ENCODE measurements at places on chromosomes 11 and 22.

GRCh38 chr11:10050561-10050960 lies 243.5 kb downstream of the SBF2 start:
- DNase-seq = peak; percentile 18

DNA sequence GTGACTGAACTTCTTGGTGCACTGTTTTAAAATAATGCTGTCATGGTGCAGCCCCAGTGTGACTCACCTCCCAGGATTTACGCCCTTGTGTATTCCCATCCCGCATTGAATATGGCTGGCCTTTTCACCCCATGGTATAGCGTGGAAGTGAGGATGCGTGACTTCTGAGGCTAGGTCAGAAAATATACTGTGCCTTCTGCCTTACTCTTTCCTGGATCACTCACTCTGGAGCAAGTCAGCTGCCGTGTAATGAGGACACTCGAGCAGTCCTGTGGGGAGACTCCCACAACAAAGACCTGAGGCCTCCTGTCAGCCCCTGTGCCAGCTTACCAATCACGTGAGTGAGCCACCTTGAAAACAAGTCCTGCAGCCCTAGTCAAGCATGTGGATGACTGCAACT lies 471.9 kb upstream of the KIRREL3 start:
- no peak for DNase-seq

DNA sequence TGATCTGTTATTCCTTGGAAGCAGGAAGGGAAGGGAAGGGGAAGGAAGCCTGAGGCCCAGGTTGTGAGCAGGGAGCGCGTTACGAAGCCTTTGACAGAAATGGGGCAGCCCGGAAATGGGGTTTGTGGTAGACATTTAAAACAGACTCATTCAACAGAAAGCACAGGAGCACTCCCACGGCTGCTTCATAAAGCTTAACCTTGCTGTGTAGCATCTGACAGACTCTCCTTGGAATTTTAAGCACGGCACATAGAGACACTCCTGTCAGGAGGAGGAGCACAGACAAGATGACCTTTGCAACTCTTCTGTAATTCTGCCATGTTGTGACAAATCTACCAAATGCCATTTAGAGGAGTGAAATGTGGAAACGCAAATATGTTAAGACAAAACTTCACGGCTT lies 131.6 kb downstream of the FBXO7 start:
- DNase-seq = no peak

GRCh38 chr11:120676991-120677390 lies 165.4 kb downstream of the GRIK4 start:
- no peak for DNase-seq

DNA sequence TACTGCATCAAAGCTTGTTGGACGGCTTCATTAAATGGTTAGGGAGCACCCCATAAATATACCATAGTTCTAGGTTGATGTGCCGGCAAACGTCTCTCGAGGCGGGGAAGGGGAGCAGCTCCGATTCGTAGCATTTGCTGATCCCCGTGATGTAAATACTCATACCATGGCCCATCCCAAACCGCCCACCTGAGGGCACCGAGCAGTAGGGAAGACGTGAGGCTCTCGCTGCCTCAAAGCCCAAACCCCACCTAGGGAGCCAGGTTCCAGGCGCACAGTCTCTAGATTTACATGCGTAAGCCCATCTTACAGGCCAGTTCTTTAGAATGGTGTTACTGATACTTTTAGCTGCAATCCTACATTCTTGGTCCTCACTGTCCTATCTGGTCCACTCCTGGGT lies 124.0 kb downstream of the FEZ1 start:
- no peak for DNase-seq

DNA sequence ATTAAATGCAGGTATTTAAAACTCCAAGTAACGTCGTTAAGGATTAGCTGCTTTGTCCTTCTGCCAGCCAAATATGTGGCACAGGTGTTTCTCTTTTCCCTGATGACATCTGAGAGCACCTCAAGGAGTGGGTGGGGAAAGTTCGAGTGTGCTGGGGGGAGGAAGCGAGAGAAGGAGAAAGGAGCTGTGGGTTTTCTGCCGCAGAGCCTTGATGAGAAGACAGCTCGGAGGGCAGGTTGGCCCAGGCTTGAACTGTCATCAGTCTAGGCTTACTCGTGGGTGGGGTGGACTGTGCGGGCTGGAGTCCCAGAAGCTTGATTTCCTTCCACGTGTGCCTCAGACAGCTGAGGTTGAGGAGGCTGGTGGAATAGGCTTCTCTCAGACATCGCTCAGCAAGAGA lies 15.2 kb upstream of the SORL1-AS1 start:
- DNase-seq = no peak

- DNase-seq = no peak
These were observed 69.2 kb upstream of the CRYBB3 start for GRCh38 chr22:25130462-25130861.

- DNase-seq = no peak
These were observed 10.3 kb upstream of the CDON start for GRCh38 chr11:126072801-126073594.

DNA sequence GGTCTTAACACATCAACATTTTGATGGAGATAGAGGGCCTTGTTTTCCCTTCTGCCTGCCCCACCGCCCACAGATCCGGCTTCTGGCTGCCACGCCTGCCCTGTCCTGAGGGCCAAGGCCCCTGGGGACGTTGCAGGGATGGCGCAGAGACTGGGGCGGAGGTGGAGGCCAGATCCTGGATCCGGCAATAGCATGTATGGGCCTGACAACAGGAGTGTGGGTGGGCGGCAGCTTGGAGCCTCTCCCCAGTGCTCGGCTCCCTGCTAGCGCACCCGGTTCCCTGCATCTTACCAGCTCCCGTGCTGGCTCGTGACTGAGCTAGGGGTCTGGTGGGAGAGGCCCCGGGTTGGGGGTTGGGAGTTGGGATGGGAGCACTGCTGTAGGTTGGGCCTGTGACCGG lies 95.6 kb downstream of the ZBTB16 start:
- no peak for DNase-seq

- DNase-seq = no peak
These were observed 15.4 kb upstream of the MTNR1B start for GRCh38 chr11:92954003-92954402.

DNA sequence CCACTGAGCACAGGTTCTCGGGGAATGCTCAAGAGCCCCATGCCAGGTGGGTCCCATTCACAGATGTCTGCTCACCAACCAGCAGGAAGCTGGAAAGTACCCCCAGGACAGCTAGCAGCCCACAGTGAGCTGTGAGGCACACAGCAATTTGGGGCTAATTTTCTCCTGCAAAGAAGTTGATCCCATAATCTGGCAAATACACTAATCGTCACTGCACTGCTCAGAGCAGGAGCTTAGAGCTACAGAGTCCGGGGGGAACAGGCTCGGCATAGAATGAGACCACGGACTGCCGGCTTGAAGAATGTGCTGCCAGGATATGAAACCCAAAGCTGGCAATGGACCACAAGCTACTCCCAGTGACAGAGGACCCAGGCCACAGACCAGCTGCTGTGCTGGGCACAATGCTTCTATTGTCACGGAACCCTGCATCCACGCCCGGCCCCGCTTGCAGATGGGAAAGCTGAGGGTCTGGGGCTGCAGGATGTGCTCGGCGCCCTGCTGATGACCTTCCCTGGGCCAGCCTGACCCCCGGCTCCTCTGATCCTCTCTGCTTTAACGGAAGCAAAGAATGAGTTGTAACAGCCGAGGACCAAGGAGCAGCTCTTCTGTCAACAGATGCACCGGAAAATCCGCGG lies 239.7 kb downstream of the CTTN start:
- DNase-seq = no peak

- DNase-seq = no peak
These were observed 98.0 kb downstream of the PDE2A start for GRCh38 chr11:72576243-72576595.

GRCh38 chr11:130614591-130614990 lies 166.1 kb downstream of the ADAMTS15 start:
- DNase-seq = no peak

- peak; percentile 85 for DNase-seq
These were observed 320 bp upstream of the PHLDA2 start for GRCh38 chr11:2929531-2929949.

GRCh38 chr11:118055966-118056365 lies 20.9 kb upstream of the TMPRSS4 start:
- DNase-seq = no peak

- no peak for DNase-seq
These were observed 10.6 kb upstream of the ARAP1 start for GRCh38 chr11:72762641-72763304.

GRCh38 chr11:104534278-104534677 lies 364.0 kb downstream of the CASP12 start:
- DNase-seq = no peak

GRCh38 chr11:103929170-103929903 lies 107.1 kb upstream of the DDI1 start:
- DNase-seq = no peak

- no peak for DNase-seq
These were observed 7.3 kb upstream of the PKNOX2 start for GRCh38 chr11:125157118-125157733.

- DNase-seq = no peak
These were observed 125.0 kb upstream of the NARS2 start for GRCh38 chr11:78699609-78700135.

GRCh38 chr22:32775957-32776356 lies 25.5 kb upstream of the TIMP3 start:
- peak; percentile 22 for DNase-seq

- no peak for DNase-seq
These were observed 2.1 kb upstream of the LRRC32 start for GRCh38 chr11:76672431-76673175.

DNA sequence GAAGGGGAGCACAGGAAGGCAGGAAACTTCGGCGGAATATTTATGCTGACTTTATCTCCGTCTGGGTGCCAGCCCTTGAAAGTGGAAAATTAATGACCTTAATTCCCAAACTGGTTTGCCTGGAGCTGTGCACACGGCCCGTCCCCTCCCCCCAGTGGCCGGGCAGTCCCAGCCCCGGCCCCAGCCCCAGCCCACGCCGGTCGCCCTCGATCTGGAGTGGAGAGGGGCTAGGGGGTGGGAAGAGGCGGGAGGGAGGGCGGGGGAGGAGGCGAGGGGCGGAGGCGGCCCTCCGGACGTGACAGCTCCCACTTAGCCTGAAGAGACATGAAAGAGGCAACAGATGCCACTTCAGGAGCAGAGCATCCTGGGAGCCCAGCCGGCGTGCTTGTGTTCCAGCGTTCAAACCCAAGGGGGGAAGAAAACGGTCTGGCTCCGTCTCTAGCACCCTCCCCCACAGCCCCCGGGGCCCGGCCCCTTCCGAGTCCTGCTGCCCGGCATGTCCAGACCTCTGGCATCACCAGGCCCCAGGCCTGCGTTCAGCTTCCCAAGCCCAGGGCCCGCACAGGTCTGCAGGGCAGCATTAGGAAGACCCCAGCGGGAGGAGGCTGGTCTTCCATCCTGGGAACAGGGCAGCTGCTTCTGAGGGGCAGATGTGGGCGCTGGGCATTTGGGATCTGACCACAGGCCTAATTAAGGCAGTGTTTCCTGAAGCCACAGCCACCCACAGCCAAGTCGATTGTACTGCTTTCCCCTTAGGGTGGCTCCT lies 20.0 kb upstream of the LMO1 start:
- no peak for DNase-seq

GRCh38 chr11:114256967-114257286 lies 39.3 kb upstream of the NNMT start:
- DNase-seq = no peak

DNA sequence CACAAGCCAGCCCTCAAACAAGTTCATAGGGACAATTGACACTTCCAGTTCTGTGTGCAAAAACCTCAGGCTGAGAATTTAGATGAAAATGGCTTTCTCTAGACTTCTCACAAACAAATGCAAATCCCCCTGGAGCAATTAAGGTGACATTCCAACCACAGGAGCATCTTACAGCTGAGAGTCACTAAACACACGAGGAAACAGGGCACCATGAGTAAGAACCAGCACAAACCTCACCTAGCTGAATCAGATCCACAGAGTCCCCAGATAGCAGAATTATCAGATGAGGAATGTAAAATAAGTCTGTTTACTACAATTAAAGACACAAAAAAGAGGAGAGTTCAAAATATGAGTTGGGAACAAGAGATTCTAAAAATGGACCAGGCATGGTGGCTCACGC lies 51.5 kb downstream of the RTL6 start:
- no peak for DNase-seq

GRCh38 chr22:50724616-50725015 lies 13.4 kb upstream of the ACR start:
- DNase-seq = no peak

- no peak for DNase-seq
These were observed 10.1 kb downstream of the RAB3IL1 start for GRCh38 chr11:61907282-61907681.

GRCh38 chr22:46149512-46150033 lies 753 bp upstream of the PPARA start:
- peak; percentile 9 for DNase-seq

- no peak for DNase-seq
These were observed 16.3 kb upstream of the VSIG10L2 start for GRCh38 chr11:125929445-125930075.

DNA sequence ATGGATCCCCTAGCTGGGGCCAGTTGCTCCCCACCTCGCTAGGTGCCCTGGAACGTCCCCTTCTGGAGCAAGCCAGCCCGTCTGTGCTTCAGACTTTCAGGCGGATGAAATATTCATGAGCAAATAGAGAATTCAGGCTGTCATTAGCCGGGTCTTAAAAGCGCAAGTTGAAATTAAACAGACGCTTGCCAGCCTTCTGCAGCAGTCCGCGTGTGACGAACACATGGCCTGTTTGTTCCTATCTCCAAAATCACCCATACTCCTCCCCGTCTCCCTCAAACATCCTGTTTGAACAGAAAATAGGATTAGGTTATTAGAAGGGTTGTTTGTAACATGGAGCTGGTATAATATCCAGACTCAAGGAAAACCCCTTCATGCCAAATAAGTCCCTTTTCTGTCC lies 38.7 kb downstream of the MYO18B start:
- DNase-seq = no peak

- no peak for DNase-seq
These were observed 8.7 kb downstream of the IFT27 start for GRCh38 chr22:36767035-36767775.

GRCh38 chr11:19474211-19474610 lies 233.5 kb upstream of the E2F8 start:
- no peak for DNase-seq

- DNase-seq = peak; percentile 23
These were observed 163.4 kb downstream of the ADAMTS15 start for GRCh38 chr11:130611791-130612251.

DNA sequence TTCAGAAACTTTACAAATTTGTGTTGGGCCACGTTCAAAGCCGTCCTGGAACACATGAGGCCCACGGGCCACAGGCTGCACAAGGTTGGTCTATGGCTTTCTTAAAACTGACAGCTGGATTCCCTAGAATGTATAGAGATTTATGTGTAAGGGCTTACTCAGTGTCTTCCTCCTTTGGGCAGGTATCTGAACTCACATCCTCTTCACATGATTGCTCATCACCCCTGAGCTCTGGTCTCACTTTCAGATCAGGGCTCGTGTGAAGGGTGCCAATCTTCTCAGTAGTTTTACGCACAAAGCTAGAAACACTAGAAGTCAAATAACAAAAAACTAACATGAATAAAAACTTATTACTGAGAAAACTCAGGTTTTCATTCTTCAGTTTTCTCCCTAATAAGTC lies 27.1 kb downstream of the HPS5 start:
- DNase-seq = no peak

GRCh38 chr22:50274311-50274710 lies 4.1 kb upstream of the MAPK11 start:
- no peak for DNase-seq

GRCh38 chr22:30830907-30831306 lies 136.2 kb downstream of the OSBP2 start:
- peak; percentile 87 for DNase-seq
